ENCODE measurements at places on chromosomes 5 and 9. TPM values are rescaled to one million over a fixed set of nuclear protein-coding genes. Genes with fewer than 3 reads are reported as not detected.

Gene SHROOM1
- 6.3 TPM for total RNA-seq

Gene KIF4B
- total RNA-seq, result under 0.01 TPM

Gene MEGF10
- 0.22 TPM for total RNA-seq

Gene SH3PXD2B
- 24.1 TPM for total RNA-seq

Gene SCGB3A2
- total RNA-seq, result not detected

Gene UGT3A1
- not detected for total RNA-seq

Gene ADCY2
- under 0.01 TPM for total RNA-seq

Gene VPS13A
- 34.5 TPM for total RNA-seq

Gene FAM13B
- total RNA-seq, result 26.9 TPM

Gene HACD4
- 9.1 TPM for total RNA-seq

Gene HRH2
- not detected for total RNA-seq

Gene TAF11L10
- total RNA-seq, result not detected

Gene LCN9
- total RNA-seq, result not detected

Gene IRX2
- total RNA-seq, result 0.11 TPM

Gene TAF11L2
- total RNA-seq, result not detected

Gene DMXL1
- total RNA-seq, result 36.7 TPM

Gene ADGRV1
- total RNA-seq, result 0.25 TPM

Gene EQTN
- not detected for total RNA-seq

Gene VCAN
- 151 TPM for total RNA-seq

Gene HK3
- not detected for total RNA-seq

Gene APBA1
- total RNA-seq, result 9.2 TPM

Gene OLFML2A
- total RNA-seq, result 39.5 TPM

Gene CARTPT
- not detected for total RNA-seq

Gene DDX4
- not detected for total RNA-seq

Gene WNT8A
- total RNA-seq, result not detected
